Activated CD4-positive, CD25-positive, alpha-beta regulatory T cell treated with anti-CD3 and anti-CD28 coated beads, Interleukin-2, amount 50 U/mL, for 24 hours (primary cell): ENCODE measurements at places on chromosomes 5 and 9.

- no peak for ATAC-seq
Observed at GRCh38 chr5:164359260-164360255, 854.1 kb downstream of the MAT2B start.

- ATAC-seq, result no peak
Observed at GRCh38 chr5:83503662-83504061, 32.1 kb downstream of the VCAN start.

DNA sequence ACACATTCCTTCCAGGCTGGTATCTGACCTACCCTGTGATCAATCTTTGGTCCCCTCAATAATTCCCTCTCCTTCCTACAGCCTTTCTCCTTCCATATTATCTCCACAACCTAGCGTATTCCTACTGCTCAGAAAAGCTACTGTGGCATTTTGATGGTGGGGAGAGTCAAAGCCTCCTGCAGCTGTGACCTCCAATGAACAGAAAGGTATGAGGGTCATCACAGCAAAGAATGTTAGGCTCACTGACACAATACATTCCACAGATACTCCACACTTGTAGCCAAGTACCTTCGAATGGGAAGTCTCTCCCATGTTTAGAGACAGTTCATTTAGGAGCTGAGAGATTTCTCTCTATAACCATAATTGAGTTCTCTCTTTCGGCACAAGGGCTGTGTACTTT is 5.9 kb downstream of the FBN2 start:
- ATAC-seq, result no peak

GRCh38 chr5:131794586-131794985 is 2.2 kb downstream of the FNIP1 start:
- ATAC-seq, result no peak

DNA sequence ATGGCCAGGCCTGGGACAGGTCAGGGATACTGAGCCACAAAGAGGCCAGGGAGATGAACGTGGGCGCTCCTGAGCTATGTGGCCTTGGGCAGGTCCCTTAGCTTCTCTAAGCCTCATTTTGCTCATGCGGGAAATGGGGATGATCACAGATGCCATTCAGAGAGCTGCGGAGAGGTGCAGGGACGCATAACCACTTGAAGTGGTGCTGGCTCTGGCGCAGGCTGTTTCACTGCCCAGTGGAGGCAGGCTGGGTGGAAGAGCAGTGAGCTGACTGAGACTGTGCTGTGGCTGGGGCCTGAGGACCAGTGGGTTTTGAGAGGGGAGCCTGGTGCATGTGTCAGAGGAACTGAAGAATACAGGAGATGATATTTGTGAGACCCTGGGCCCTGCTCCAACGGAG is 18.4 kb downstream of the CXXC5 start:
- ATAC-seq, result no peak

DNA sequence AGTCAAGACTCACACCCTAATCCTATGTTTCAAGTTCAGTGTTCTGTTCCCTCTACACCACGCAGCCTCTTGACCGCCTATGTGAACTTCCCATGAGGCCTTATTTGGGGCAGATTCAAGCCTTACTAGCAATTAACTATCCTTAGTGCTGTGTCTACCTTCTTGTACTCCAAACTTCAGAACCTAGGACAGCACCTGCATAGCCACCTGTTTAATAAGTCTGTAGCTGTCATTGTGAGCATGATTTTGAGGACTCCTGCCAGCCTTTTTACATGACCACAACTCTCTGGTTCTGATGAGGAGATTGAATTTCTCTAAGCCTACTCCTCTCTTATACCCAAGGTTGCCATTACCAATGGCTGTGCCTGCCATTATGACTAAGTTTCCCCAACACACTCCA is 50.8 kb upstream of the PCSK1 start:
- ATAC-seq, result no peak

- no peak for ATAC-seq
Observed at GRCh38 chr5:159174511-159175168, 34.7 kb downstream of the RNF145 start.
